Nucleus accumbens (tissue), 56 donors: ENCODE measurements at places on chromosomes 11 and 22.

GRCh38 chr22:28075358-28075981, 156.4 kb upstream of the PITPNB start:
- no peak for DNase-seq

- peak; percentile 10 for DNase-seq
Observed at GRCh38 chr11:132300283-132300682, 929.9 kb downstream of the NTM start.

GRCh38 chr11:95919514-95919913, 4.4 kb downstream of the MTMR2 start:
- no peak for DNase-seq

DNA sequence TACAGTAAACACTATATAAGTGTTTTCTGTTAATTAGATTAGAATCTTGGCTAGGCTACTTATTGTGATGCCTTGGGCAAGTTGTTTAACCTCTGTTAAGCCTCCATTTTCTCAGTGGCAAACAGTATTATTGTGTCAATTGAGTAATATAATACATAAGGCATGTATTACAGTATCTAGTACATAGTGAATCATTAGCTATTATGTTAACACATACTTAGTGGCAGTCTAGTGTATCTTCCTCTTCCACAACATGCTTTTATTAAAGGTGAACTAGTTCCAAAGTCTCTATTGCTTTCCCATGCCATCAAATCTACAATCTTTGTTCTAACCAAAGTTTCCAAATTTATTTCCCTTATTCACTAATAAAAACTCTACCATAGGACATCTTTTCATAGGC, 200.9 kb downstream of the SOX6 start:
- no peak for DNase-seq

- DNase-seq = peak; percentile 69
Observed at GRCh38 chr11:18802381-18803257, 11.0 kb upstream of the PTPN5 start.

GRCh38 chr22:48901324-48901723, 926.3 kb downstream of the BRD1 start:
- DNase-seq = no peak

DNA sequence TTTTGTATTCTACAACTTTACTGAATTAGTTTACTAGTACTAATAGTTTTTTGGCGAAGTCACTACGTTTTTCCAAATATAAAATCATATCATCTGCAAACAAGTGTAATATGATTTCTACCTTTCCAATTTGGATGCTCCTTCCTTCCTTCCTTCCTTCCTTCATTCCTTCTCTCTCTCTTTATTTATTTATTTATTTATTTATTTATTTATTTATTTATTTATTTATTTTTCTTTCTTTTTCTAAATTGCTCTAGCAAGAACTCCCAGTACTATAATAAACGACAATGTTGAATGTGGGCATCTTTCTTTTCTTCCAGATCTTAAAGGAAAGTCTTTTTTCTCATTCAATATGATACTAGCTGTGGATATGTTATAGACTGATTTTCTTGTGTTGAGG, 656.0 kb upstream of the LUZP2 start:
- no peak for DNase-seq

DNA sequence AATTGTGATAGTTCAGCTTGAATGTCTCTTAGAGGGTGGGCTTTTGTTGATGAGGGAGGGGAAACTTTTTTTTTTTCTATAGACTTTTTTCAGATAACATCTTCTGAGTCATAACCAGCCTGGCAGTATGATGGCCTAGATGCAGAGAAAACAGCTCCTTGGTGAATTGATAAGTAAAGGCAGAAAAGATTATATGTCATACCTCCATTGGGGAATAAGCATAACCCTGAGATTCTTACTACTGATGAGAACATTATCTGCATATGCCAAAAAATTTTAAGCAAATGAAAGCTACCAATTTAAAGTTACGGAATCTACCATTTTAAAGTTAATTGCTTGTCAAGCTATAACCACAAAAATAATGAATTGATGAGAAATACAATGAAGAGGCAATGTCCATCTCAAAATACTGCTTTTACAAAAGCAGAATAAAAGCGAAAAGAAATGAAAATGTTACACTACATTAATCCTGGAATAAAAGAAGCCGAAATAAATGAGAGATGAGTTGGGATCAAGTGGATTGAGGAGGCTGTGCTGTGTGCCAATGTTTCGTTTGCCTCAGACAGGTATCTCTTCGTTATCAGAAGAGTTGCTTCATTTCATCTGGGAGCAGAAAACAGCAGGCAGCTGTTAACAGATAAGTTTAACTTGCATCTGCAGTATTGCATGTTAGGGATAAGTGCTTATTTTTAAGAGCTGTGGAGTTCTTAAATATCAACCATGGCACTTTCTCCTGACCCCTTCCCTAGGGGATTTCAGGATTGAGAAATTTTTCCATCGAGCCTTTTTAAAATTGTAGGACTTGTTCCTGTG, 3.9 kb downstream of the MALAT1 start:
- peak; percentile 15 for DNase-seq

DNA sequence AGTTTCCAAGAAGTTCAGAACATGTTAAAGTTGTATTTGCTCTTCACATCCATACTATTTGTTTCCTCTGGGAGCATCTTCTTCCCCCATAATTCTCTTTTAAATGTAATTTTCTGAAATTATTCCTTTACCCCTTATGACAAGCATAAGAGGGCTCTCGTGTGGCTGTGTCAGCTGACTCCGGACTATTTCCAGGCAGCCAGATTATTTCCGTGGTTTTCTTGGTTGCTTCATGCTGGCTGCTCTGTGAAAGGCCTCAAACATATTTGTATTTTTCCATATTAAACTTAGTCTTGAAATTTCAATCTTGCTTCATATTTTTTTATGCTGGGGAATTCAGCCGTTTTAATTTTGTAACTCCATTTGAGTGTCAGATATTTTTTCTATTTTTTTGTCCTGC, 2.8 kb upstream of the MMP1 start:
- DNase-seq = no peak

DNA sequence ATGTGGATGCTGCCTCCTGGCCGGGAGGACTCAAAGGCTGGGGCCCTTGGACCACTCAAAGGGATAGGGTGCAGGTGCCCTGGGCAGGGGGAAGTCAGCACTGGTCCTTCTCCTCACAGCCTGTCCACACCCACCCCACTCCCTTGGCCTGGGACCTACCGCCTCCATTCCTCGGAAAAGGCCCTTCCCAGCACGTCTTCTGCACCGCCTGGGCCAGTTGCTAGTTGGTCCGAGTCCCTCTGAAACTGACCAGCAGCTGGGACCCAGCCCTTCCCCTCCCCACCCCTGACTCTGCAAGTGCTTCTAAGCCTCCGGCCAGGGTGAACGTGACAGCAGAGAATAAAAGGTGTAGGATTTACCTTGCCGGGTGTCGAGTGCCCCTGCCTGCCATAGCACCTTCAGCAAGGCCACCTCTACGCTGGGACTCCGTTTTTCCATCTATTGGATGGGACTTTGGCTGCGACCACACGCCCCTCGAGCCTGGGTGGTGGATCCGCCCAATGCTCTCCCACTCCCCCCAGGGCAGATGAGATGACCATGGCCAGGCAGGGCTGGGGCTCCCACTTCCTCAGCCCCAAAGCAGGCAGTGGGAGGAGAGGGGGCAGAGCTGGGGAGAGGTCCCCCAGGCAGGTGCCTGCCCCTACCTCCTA, 37.3 kb downstream of the OSBPL5 start:
- no peak for DNase-seq

DNA sequence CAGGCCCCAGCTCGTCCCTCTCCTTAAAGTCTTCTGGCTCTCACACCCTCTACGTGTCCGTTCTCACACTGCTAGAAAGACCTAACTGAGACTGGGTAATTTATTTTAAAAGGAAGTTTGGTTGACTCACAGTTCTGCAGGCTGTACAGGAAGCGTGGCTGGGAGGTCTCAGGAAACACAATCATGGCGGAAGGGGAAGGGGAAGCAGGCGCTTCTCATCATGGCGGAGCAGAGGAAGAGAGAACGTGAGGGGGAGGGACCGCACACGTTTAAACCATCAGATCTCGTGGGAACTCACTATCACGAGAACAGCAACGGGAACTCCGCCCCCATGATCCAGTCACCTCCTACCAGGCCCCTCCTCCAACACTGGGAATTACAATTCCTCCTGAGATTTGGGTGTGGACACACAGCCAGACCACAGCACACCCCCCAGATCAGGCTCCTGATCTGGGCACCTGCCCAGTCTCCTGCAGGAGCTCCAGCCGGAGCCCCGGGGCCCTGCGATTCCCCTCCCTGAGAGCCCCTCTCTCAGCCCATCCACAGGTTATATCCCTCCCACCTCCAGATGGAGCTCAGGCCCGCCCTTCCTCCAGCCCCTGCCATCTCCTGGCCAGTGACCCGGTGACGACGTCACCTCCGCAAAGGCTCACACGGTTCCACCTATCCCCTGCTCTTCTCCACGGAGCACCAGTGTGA, 170.2 kb downstream of the BRD1 start:
- no peak for DNase-seq

GRCh38 chr11:116294630-116295029, 478.2 kb downstream of the BUD13 start:
- DNase-seq = no peak

- DNase-seq = no peak
Observed at GRCh38 chr11:73141309-73142127, 600 bp downstream of the FCHSD2 start.

DNA sequence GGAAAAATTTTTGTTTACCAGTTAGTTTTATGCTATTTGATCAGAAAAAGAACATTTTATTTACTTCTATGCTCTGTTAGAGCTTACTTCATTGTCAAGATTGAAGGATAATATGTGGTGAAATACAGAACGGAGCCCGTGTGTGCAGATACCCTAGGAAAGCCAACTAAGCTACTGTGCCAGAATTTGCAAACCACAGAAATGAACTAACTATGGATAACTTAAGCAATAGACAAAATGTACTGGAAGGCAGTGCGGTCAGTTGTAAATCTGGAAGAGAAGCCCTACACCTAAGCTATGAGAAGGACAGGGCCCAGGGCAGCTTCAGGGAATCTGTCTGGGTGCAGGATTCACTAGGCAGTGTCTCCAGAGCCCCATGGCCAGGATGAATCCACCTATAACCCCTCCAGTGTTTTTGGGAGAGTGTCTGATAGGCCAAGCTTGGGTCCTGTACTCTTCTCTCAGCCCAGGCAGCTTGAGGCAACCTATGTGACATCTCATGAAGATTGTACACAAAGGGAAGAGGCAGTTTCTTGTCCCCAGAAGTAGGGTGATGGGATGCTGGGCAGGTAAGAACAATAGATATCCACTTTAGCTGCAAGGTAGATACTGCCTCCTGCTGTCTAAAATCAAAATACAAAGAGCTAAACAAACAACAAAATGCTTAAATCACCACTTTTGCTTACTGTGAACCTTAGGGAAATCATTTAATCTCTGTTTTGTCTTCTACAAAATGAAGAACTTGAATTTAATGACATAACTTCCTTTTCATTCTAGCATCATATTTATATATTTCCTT, 12.1 kb downstream of the MMP7 start:
- DNase-seq = no peak

GRCh38 chr11:19200410-19201201, 1.2 kb downstream of the CSRP3 start:
- DNase-seq = no peak

GRCh38 chr11:67666303-67666645, 8.1 kb downstream of the ALDH3B2 start:
- no peak for DNase-seq

- DNase-seq = no peak
Observed at GRCh38 chr11:47887910-47888569, 39.9 kb upstream of the NUP160 start.

DNA sequence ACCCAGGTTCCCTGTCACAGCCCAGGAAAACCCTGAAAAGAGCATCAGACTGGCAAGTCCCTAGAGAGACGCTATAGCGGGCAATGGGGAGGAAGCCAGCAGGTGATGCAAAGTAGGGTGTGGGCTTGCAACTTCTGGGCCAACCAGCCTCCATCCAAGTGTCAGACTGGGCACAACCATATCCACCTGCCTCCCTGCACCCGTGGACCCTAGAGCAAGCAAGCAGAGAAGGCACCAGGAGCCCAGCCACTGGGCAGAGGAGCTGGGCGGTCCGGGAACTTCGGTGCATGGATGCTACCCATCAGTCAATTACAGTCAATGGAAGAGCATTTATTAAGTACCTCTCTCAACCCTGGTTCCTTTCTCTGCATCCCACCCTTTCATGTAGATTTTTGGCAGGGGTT, 2.8 kb downstream of the NECTIN1 start:
- DNase-seq = no peak

DNA sequence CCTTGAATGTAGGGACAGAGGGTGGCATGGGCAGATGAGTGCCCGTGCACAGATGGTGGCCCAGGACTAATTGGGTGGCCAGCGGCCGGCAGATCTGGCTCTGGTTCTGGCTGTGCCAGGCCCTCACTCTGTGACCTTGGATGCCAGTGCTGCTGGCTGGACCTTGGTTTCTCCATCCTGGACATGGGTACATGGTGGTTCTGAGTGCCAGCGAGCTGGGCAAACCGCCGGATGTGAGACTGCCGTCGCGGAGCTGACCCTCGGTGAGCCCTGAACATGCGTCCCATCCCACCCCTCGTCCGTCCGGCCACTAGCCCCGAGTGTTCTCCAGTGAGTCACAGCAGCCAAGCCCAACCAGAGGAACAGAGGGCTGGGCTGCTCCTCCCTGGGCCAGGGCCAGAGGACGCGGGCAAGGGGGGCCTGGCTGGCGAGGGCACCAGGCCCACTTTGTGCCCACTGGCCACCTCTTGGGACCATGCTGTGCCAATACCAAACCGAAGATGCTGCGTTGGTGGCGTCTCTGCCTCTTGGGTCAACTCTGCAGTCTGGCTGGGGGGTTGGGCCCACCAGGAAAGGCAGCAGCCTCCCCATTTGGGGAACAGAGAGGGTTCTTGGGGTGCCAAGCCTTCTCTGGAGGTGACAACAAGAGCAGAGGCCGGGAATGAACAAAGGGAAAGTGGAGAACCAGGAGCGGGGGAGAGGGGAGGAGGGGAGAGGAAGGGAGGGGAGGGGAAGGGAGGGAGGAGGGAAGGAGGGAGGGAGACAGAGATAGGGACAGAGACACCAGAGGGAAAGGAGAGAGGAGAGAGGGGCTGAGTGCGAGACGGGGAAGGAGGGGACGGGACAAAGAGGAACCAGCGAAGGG, 10.7 kb downstream of the LSP1 start:
- DNase-seq = no peak

DNA sequence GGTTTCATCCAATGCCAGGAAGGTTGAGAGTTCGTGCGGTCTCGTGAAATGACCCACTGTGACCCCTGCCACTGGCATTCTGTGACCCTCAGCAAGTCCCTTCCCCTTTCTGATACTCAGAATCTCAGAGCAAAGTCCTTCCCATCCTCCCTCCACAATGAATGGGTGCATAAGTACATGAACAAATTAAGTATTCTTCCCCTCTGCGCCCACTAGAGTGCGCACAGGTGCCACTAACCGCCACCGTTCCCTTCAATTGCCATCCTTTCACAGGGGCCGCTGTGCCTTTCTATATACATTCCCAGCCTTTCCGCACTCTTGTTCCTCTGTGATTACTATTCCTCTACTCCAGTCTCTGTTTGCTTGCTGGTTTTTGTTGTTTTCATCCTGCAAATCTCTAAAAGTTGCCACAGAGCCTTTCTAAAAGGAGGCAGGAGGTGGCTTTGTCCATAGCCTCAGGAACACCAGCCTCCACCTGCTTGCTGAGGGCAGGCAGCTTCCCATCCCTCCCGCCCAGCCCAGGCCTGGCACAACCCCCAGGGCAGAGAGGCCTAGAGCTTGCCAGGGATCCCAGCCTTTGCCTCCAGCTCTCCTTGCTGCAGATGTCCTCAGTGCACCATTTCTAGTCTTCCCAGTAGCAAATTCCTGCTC, 6.7 kb upstream of the AP1B1 start:
- peak; percentile 25 for DNase-seq

- no peak for DNase-seq
Observed at GRCh38 chr22:22834204-22834603, 53.4 kb upstream of the IGLL5 start.

- DNase-seq = no peak
Observed at GRCh38 chr22:29342177-29342576, 26.7 kb upstream of the RASL10A start.

- DNase-seq = no peak
Observed at GRCh38 chr11:16166571-16166970, 189.8 kb downstream of the SOX6 start.
